Cardiac septum (tissue), 1 donor: ENCODE measurements at places on chromosomes 16 and 17.

GRCh38 chr16:67537270-67537635 is 8.6 kb downstream of the RIPOR1 start:
- peak; percentile 92 for DNase-seq

- peak; percentile 77 for DNase-seq
Measured at GRCh38 chr17:32519228-32520103, 32.7 kb downstream of the CDK5R1 start.

DNA sequence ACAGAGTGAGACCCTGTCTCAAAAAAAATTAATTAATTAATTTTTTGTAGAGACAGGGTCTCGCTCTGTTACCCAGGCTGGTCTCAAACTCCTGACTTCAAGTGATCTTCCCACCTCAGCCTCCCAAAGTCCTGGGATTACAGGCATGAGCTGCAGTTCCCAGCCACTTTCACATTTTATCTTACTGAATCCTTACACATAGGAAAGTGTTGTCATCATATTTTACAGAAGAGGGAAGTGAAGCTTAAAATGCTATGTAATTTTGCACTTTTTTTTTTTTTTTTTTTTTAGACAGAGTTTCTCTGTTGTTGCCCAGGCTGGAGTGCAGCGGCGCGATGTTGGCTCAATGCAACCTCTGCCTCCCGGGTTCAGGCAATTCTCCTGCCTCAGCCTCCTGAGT is 21.1 kb upstream of the ZNF629 start:
- no peak for DNase-seq

- DNase-seq, result no peak
Measured at GRCh38 chr17:5695480-5695879, 111.2 kb upstream of the NLRP1 start.

- no peak for DNase-seq
Measured at GRCh38 chr16:25089351-25089750, 22.2 kb upstream of the LCMT1 start.

DNA sequence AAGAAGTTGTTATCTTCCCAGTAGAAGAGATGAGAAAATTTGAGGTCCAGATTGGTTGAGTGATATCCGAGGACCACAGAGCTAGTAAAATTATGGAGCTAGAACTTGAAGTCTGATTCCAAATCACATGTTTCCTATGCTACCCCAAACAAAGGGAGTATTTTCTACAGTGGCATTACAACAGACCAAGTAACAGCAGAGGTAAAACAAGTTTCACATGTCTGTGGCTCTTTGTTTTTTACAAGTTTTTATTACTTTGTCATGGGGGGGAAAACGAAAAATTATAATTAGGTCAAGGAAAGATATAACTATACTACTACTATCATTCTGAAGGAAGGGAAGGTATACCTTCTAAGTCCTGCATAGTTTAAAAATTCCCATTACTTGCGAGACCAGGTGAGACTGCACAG is 49.4 kb downstream of the KANSL1 start:
- DNase-seq, result no peak
